Kidney capillary endothelial cell (primary cell): ENCODE measurements at places on chromosomes 7 and 10.

DNA sequence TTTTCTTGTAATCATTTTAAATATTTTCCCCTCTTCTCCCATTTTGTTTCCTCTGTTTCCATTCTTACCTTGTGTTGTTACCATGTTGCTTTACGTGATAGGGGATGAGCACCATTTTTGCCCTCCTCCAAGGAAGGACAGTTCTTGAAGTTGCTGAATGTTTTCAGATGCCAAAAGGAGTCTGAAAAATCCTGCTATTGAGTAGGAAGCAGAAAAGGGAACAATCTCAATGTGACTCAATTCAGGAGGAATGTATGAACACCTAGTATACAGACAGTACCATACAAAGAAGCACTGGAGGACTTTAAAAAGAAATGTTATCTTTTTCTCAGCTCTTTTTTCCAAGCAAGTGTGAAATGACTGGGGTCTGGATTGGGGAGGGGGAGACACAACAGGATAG lies 5.1 kb upstream of the NAMPT start:
- no peak for DNase-seq

DNA sequence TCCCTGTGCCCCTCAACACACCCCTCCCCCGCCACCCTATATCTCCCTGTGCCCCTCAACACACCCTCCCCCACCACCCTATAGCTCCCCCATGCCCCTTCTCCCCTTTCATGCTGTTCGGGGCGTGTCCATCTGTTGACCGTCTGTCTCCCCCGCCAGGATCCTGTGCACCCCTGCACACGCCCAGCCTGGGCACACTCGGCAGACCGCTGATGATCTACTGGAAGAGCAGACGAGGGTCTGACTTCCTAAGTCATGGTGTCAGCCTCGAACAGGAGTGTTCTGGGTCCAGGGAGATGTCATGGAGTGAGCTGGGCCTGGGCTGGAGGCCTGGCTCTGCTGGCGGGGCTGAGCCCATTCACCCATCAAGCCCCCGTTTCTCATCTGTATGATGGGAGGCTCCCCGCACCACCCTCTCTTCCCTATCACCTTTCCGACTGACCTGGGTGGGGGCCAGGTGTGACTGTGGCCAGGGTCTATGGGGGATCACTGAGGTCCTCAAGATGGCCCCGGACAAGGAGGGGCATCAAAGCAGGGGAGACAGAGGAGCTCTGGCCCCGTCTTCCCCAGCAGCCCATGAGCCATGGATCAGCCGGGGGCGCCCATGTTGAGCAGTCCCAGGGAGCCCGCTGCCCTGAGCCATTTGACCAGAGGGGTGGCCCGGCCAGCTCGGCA lies 48.3 kb downstream of the PDGFA start:
- no peak for DNase-seq

DNA sequence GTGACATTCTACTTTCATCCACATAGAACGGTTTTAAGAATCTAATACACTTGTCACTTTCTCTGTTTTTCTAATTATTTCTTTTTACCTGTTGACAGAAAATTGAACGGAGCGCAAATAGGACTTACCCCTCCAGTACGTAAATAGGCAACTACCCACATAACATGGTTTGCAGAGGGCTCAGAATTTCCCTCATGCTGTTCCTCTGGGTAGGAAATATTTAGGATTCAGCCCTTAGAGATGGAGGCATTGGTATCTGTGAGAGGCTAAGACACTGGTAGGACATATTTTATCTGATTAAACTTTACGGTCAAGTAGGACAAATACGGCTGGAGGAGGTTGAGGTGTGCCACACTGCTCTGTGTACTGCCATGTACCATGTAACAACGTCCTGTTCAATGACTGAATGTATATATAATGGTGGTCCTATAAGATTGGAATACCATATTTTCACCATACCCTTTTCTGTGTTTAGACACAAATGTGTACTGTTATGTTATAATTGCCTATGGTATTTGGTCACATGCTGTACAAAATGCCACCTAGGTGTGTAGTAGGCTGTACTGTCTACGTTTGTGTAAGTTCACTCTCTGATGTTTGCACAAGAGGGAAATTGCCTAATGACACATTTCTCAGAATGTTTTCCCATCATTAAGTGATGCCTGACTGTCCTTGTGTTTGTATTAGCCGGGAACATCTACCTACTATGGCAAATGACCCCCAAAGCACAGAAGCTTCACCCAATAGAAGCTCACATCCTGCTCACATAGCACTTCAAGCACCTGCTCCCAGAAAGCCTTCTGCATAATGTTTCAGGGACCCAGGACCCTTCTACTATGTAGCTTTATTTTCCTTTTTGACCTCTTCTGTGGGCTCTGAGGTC lies 429.4 kb upstream of the AKR1E2 start:
- DNase-seq: no peak

GRCh38 chr10:133087679-133088178 lies at the start of gene ADGRA1:
TSS of gene ADGRA1 (plus strand) at chr10:133087924. CDS start at chr10:133088910, 986 bp downstream.
- DNase-seq: no peak

GRCh38 chr7:5692845-5693278 lies 88.6 kb downstream of the RNF216 start:
- DNase-seq: peak; percentile 75

GRCh38 chr10:43229208-43230061 lies 37.4 kb downstream of the RASGEF1A start:
- no peak for DNase-seq

GRCh38 chr10:24826009-24826408 lies 102.3 kb upstream of the ARHGAP21 start:
- peak; percentile 61 for DNase-seq

GRCh38 chr10:21954132-21954531 lies 49.4 kb downstream of the DNAJC1 start:
- DNase-seq: peak; percentile 1

GRCh38 chr10:111370101-111370500 lies 293.3 kb downstream of the ADRA2A start:
- no peak for DNase-seq

- no peak for DNase-seq
Observed at GRCh38 chr10:44468965-44469364, 84.1 kb upstream of the CXCL12 start.

DNA sequence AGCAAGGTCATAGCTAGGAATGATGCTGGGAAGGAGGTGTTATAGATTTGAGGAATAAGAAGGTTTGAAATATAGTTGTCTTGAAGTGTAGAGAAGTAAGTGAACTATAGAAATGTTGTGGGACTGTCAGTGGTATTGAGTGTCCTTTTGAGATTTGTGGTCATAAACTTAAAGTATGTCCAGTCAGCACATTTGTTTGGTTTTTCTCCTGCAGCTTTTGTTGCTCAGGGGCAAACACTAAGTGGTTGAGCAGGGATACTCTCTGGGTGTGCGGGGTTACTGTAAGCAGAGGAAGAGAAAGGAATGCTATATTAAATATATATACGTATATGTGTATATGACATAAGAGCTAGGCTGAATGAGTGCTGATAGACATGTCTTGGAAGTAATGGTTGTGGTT lies 67.1 kb downstream of the HECTD2 start:
- no peak for DNase-seq

GRCh38 chr10:69968830-69969229 lies 83.8 kb upstream of the MACROH2A2 start:
- DNase-seq: no peak

DNA sequence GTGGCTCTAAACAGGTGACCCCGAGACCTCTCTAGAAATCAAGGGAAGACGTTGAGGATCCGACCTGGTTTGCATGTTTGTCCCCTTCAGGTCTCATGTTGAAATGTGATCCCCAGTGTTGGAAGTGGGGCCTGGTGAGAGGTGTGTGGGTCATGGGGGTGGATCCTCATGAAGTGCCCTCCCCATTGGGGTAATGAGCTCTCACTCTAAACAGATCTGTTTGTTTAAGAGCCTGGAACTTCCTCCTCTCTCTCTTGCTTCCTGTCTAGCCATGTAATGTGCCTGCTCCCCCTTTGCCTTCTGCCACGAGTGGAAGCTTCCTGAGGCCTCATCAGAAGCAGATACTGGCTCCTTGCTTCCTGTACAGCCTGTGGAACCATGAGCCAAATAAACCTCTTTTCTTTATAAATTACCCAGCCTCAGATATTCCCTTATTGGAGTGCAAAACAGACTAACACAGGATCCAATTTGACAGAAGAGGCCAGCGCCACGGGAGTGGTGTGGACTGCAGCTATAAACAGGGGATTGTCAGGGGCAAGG lies 10.8 kb upstream of the POLM start:
- no peak for DNase-seq

- no peak for DNase-seq
Observed at GRCh38 chr7:17545348-17545747, 246.9 kb downstream of the AHR start.

DNA sequence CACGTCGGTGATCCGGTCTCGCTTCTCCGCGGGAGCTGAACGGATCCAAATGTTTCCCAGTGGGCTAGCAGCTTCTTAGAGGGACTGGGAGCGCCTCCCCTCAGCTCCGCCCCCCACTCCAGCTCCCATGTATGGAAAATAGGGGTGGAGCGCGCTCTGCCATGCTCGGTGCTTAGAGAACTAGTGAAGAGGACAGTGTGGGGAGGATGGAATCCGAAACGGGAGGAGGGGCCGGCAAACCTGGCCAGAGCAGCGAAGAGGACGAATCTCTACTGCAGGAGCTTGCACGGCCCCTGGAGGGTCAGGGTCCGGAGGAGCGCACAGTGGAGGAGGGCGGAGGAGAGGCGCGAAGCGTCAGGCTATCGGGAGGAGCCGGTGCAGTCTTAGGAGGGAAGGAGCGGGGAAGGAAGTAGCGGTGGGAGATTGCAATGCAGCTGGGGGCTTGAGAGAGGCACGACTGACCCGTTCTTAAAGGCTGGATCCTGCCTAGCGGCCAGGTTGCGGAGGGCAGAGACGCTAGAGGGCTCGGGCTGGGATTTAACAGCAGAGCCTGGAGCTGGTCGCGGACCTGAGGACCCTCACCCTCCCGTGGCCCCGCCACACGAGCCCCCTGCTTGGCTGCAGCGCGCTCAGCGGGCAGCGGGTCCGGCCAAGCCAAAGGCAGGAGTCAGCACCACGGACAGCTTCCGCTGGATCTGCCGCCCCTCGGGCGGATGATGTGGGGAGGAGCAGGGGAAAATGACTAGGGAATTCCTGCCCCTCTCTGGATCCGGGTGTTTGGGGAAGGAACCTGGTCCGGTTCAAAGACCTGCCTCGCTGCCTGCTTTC lies at the start of gene PRLHR:
PRLHR (minus strand) TSS at position 51 of the 828 bp plus-strand sequence. CDS start 404 bp downstream, outside the sequence.
- no peak for DNase-seq

GRCh38 chr7:117119192-117119924 lies 166.1 kb downstream of the ST7 start:
- peak; percentile 78 for DNase-seq

GRCh38 chr10:104117839-104118323 lies 4.1 kb upstream of the SFR1 start:
- peak; percentile 47 for DNase-seq

DNA sequence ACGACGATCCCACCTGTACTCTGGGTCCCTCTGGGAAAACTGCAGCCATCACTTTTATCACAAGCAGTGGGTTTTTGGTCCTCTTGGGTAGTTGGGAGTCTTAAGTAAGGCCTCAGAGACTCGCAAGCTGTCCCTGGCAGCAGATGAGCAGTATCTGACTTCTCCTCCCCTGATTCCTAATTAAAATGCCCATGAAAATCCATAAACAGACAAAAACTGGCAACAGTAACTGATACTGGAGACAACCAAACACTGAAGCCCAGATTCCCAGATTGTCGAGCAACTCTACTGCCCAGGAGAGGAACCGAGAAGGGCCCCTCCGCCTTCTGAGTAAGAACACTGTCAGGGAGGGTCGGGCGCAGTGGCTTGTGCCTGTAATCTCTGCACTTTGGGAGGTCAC lies 333.8 kb downstream of the CALN1 start:
- no peak for DNase-seq

- DNase-seq: no peak
Observed at GRCh38 chr10:21702633-21703111, 168.6 kb downstream of the MLLT10 start.

- no peak for DNase-seq
Observed at GRCh38 chr10:11625019-11625735, 13.7 kb upstream of the USP6NL start.

DNA sequence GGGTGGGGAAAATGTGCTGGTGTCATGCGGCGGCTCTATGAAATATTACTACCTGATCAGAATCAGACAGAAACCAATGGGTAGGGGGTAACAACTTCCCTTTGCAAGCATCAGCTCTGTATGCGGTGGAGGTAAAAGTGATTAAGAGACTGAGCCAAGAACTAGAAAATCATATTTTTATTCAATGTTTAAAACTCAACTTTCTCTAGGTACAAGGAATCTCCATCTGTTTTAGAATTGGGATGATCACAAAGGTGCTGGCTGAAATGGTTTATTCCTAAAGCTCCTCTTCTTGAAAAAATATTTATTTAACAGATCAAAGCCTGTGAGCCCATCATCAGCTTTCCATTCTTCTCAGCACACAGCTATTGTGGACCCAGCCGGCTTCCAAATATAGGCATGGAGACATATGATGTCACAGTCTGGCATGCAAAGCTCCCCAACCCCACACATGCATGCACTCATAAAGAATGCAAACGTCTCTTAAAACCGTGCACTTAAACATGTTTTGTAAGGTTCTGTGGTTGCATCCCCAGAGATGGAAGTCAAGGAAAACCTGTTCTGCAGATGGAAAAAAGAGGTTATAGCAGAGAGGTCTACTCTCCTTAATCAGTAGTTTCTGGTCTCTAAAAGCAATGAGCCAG lies 126.0 kb downstream of the SKIDA1 start:
- no peak for DNase-seq

DNA sequence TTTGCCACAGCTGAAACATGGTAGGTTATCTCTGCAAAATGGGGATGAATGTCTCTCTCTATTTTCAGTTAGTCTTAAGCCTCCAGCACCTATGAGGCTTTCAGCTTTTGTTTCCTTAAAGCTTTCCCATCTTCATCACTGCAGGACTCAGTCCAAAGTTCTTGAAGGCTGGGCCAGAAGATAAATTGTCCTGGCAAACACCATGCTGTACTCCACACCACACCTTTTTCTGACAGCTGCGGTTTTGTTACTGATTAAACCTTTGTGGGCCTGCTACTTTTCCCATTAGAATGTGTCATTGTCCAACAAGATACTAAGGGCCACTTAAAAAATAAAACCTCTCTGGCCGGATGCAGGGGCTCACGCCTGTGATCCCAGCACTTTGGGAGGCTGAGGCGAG lies 87.2 kb upstream of the A1CF start:
- no peak for DNase-seq

GRCh38 chr7:75981453-75982305 lies 12.7 kb downstream of the TMEM120A start:
- DNase-seq: no peak

DNA sequence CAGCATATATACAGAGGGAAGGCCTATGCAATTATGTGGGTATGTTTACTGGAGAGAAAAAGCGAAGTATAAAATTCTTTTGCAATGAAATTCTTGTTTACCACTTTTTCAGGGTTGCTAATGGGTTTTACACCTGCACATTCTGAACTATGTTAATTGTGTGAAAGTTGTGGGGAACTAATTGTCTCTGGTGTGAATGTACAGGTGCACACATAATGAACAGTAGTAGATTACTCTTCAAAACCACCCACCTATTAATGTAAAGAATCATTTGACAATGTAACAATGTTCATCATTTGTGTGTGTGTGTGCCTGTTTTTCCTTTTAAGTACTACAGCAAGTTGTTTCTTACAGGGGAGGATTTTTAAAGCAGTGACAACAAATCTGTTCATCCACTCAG lies 80.0 kb upstream of the FEZF1 start:
- no peak for DNase-seq

- no peak for DNase-seq
Observed at GRCh38 chr10:61159253-61159652, 215.3 kb upstream of the RHOBTB1 start.

GRCh38 chr10:7426349-7426748 lies 15.5 kb upstream of the SFMBT2 start:
- no peak for DNase-seq

- DNase-seq: peak; percentile 65
Observed at GRCh38 chr10:75395066-75395931, 6.3 kb downstream of the ZNF503 start.
